Stimulated activated CD8-positive, alpha-beta memory T cell treated with anti-CD3 and anti-CD28 coated beads, Interleukin-7, amount 100 ng/mL, for 4 hours (primary cell): ENCODE measurements at places on chromosomes 6 and 20.

DNA sequence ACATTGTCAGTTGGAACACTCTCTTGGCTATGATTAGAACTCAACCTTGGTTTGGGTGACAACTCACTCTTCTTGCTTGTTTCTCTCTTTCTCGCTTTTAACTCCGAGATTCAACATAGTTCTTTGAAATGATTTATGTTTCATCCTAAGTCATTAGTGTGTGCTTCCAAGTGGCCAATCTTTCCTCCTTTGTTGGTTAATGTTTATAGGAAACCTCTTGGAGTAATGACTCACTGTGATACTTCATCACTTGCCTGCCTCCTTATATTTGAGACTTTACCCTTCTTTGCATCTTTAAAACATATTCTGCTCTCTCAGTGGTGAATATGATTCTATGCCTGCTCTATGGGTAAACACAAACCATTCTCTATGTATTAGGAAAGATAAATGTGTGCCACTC is 279.7 kb upstream of the FLRT3 start:
- DNase-seq = no peak

- DNase-seq = no peak
These were observed 881 bp upstream of the MAP7 start for GRCh38 chr6:136551103-136551502.

- no peak for DNase-seq
These were observed 763 bp downstream of the TMEM14A start for GRCh38 chr6:52671676-52672075.

DNA sequence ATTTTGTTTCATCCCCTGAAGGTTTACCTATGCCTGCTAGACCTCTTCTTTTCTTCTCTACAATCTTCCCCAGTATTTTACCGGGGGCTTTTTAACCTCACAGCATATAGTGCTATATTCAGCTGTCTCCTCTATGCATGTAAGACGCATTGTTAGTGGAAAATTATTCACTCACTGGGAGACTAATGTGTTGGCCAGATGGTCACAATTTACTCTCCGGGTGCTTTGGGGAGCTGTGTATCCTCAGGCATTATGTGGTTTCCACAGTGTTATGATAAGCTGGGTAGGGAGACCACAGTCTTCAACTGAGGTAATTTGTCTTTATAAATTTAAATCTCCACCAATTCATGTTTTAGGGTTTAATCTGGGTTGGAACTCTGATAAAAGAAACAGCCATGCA is 553.8 kb upstream of the PTCHD4 start:
- no peak for DNase-seq

- no peak for DNase-seq
These were observed 15.5 kb upstream of the BMP7 start for GRCh38 chr20:57281900-57282299.

DNA sequence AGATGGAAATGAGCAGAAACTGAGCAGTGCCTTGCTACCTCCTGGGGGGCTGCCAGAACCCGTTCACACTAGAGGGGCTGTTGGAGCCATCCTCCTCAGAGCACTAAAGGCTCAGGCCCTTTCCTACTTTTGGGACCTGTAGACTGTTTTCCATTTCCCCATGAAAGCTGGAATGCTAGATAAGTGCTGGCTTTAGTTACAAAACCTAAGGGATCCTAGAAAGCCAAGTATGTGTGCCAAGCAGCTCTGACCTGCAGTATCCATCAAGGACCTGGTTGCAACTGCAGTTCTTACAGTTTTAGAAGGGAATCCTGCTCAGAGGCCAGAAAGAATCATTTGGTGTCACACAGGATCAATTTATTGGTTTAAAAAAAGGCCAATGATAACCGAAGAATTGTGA is 176.7 kb upstream of the COL21A1 start:
- no peak for DNase-seq

DNA sequence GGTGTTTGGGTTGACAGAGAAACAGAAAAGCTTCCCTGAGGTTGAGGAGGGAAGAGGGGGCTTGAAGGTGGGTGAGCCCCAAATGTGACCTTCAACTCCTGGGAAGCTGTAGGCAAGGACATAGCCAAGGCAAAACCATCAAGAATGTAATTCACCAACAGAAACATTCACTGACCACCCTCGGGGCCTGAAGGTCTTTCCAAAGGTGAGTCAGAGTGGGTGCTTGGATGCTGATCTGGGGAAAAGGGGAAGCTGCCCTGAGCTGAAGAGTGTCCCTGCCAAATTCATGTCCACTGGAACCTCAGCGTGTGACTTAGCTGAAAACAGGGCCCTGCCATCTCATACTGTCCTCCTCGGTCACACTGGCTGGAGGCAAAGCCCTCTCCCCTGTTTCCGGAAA is 234.2 kb upstream of the SULF2 start:
- DNase-seq = no peak

DNA sequence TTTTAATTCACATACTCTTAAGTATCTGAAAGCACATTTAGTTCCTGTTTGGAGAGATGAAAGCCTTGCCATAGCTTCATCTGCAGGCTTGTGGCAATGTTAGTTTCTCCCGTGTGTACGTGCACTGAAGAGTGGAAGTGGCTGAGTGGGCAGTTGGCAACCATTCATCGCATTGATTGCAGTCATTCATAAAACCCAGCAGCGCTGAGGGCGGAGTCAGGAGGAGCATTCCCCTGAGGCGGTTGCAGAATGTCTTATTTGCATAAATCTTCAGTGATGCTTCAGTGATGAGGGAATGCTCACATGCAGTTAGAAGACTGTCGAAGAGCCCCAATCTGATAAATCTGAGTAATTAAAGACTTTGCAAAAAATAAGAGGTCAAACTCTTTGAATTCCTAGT is 79.1 kb downstream of the RIMS1 start:
- no peak for DNase-seq

GRCh38 chr6:132192631-132193030 is 208.6 kb downstream of the MOXD1 start:
- DNase-seq = no peak

DNA sequence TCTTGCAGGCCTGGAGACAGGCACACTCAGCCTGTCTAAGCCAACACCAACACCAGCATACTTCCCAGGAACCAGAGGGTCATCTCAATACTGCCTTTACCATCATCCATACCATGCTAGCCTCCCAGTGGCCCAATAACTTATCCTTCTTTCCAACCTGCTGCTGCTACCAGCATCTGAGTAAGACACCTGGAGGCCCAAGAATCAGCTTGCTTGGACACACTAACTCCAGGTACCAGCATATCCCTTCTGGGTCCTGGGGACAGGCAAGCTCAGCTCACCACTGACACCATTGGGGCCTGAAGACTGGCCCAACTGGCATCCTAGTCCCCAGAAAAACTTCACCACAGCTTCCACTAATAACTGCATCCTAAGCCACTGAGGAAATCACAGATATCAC is 205.3 kb downstream of the CD109 start:
- DNase-seq = no peak

GRCh38 chr6:33812669-33813068 is 8.9 kb upstream of the MLN start:
- no peak for DNase-seq

- no peak for DNase-seq
These were observed 26.7 kb downstream of the SMAP1 start for GRCh38 chr6:70694371-70694770.

GRCh38 chr20:51583073-51583472 is 40.6 kb upstream of the NFATC2 start:
- no peak for DNase-seq
